NCI-H774 (cell line): ENCODE measurements at places on chromosomes 2 and 18.

DNA sequence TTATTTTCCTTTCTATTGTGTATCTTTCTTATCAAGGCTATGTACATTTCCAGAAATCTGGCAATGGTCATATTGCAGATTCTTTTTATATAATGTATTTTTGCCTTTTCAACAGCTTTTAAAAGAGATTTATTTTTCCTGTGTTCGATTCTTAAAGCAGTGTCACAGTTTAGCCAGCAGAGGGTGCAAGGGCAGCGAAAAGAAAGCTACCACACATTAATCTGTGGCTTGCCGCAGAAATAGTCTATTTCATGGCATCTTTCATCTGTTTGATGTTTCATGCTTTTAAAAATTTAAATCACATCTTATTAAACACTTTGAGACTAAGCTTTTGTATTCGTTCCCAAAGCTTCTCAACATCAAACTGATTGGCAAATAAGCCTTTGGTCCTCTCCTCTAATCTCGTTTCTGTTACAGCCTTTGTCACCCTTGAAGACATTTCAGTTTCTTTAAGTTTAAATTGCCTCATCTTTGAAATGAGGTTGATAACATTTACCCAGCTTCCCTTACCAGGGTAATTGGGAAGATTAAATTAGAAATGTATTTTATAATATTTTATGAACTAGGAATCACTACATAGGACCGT lies 73.3 kb downstream of the PIK3C3 start:
- no peak for DNase-seq

DNA sequence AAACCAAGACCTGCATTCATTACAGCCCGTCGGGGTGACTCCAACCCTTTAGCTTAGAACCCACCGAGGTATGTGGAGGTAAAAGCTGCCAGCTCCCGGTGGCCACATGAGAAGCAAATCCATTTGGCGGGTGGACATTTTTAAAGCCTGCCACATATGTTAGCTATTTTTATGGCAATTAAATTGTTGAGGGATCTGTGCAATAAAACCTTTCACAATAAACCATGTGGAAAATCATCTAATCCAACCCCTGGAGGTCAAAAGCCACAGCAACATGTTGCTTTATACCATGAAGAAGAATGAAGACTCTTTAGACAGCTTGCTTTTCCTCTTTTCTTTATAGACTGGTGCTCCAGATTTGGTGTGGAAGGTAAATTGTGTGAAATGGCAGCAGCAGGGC lies 176.3 kb downstream of the AGPS start:
- no peak for DNase-seq

DNA sequence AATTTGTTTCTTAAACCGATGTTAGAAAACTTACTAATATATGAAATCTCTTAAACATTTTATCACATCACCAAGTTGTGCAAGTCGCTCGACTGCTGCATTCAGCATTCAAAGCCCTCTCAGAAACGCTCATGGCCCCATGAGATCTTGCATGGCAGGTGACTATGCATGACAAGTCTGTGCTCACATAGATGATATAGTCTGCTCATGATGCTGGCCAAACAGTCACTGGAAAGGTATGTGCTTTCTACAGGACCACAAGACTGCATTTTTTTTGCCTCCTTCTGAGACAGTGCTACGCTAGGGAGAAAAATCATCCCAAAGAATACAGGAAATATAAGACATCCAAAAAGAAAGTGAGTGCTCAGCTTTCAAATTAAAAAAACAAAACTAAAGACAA lies 98.3 kb upstream of the ZBTB14 start:
- DNase-seq = no peak

DNA sequence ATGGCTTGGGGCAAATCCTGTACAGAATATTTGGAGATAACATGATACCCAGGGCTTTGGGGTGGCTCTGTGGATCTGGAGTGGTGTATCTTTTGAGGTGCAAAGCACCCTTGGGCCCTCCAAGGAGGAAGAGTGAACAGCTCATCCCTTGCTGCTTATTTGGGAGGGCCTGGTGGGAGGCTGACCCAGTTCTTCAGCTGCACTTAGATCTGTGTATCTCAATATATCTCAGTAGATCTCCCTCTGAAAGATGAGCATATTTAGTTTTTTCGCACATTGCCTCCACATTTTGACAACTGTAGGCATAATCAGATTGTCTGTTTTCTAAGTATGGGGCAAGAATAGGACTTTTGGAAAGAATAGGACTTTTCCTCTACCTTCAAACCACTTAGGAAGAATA lies 2.8 kb downstream of the TRIM54 start:
- no peak for DNase-seq

DNA sequence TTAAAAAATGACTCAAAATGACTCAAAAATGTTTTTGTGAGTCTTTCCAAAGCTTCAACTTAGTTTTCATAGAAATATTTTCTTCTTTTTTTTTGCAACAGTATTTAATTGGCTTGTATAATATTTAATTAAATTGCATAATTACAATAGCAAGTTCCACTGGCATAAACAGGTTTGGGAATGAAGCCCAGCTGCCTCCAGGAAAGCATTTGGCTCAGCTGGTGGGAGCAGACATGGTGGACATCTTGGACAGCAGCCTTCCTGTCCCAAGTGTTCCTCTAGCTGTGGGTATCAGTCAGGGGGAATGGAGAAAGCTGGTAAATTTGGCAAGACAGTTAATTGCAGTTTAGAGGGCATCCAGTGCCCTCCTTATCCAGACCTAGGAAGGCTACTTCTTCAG lies 213.4 kb downstream of the ZBTB7C start:
- DNase-seq = no peak

- DNase-seq = no peak
These were observed 38.3 kb downstream of the NIFK start for GRCh38 chr2:121698318-121698930.

GRCh38 chr2:237485844-237486243 lies 1.2 kb upstream of the MLPH start:
- DNase-seq = no peak

DNA sequence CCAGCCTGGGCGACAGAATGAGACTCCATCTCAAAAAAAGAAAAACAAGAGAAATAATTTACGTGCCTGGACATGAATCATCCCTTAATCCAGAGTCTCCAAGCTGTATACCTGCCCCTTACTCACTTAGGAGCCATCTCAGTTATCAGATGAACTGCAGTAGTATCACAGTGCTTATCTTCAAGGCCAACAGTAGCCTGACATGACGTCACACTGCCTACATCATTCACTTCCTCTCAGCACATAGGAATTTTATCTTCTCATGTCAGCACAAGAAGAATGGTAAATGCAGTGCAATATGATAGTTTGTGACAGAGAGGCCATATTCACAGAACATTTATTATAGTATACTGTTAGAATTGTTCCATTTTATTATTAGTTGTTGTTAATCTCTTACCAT lies 216.6 kb downstream of the SS18 start:
- no peak for DNase-seq

GRCh38 chr2:120798567-120799247 lies 63.0 kb downstream of the GLI2 start:
- DNase-seq = no peak

DNA sequence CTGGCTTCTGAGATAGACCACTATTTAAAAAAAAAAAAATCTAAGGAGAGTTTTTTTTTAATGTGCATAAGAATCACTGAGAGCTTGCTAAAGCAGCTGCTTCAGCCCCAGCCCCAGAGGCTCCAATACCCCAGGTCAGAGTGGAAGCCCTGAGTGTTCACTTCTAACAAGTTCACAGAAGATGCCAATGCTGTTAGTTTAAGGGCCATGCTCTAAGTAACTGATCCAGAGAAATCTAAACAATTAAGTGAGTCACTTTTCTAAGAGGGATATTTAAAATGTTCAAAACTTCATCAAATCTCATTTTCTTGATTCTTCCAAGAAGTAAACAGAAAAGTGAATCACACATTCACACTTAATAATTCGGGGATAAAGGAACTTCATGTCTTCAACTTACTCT lies 126.4 kb upstream of the CD226 start:
- no peak for DNase-seq

DNA sequence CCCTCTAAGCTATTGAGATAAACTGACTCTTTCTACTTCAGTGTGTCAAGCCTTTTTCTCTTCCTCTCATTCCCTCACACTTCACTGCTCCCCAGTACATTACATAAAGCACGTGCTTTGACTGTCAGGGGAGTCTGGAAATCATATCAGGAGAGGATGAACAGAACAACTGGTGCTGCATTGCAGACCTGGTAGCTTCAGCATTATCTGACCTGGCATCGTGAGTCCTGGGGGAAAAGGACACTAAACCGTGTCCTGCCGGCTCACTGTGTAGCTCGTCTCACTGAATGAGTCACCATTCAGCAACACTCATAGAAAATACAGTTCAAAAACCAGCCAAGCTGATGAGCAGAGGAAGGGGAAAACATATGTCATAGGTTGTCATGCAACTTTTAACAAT lies 108.5 kb upstream of the UNC80 start:
- no peak for DNase-seq

- no peak for DNase-seq
These were observed 36.1 kb downstream of the SLC40A1 start for GRCh38 chr2:189544318-189545042.

- no peak for DNase-seq
These were observed 852.6 kb upstream of the ID2 start for GRCh38 chr2:7829241-7829640.

- no peak for DNase-seq
These were observed 25.4 kb upstream of the CHN1 start for GRCh38 chr2:175030380-175031271.

- DNase-seq = peak; percentile 22
These were observed 156.7 kb downstream of the EVA1A start for GRCh38 chr2:75403991-75404428.

GRCh38 chr2:76713312-76713711 lies 808.9 kb downstream of the LRRTM4 start:
- no peak for DNase-seq

DNA sequence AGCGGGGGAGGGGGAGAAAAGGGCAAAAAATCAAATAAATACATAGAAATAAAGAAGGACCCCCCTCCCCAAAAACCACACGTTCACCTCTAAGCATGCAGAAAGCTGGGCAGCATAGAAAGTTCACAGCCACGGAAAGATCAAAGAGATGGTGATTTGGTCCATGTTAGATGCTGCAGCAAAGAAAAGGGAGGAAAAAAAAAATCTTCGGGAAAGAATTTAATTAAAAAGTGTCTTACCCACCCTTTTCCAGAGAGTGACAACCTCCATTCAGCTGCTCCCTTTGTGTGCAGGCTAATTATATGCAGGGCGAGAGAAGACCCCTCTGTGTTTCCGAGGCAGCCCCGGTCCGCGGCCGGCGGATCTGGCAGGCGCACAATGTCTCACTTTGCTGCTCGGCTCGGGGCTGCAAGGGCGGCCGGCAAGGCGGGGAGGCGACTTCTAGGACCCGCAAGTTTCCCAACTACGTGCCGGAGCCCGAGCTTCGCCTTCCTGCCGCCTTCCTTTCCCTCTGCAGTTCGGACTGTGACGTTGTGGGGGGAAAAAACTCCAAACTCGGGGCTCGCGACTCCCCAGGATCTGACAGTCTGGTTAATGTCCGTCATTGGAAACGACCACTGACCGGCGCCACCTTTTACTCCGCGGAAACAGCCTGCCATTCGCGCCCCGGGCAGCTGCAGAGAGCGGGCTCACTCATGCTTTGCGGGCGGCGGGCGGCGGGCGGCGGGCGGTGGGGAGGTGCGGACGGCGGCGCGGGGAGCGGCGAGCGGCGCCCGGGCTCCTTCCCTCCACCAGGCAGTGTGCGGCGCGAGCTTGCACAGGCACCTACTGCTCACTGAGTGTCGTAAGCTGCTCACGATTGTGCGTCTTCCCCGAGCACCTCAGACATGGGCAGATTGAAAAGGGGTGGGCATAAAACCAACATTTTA lies at the start of gene LRRTM1:
TSS of gene LRRTM1 (minus strand) at position 844 of the 929 bp plus-strand sequence. CDS start 933 bp downstream, outside the sequence.
- no peak for DNase-seq

- no peak for DNase-seq
These were observed 899 bp downstream of the SLC1A4 start for GRCh38 chr2:64989982-64990614.

GRCh38 chr2:134202371-134202770 lies 51.5 kb upstream of the MGAT5 start:
- no peak for DNase-seq
